ENCODE measurements at places on chromosomes 12 and 14. TPM values are rescaled to one million over a fixed set of nuclear protein-coding genes. Genes with fewer than 3 reads are reported as not detected.

DNA sequence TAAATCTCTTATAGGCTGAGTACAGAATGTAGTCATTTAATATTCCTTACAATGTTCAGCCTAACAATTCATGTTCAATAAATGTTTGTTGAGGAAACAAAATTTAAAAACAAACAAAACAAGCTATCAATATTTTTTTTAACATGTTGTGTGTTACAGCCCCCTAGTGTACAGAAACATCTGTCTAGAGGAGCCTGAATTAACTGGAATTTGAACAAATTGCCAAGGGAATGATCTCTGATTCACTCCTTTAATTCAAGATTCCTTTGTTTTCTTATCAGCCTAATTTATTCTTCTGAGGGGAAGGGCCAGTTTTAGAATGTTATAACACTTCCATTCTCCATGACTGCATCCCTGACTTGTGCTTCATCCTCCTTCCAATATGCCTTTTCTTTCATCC is 127.2 kb downstream of the CMAS start:
- DNase-seq = no peak

LPAR5 gene
- 7.4 TPM for total RNA-seq

DNA sequence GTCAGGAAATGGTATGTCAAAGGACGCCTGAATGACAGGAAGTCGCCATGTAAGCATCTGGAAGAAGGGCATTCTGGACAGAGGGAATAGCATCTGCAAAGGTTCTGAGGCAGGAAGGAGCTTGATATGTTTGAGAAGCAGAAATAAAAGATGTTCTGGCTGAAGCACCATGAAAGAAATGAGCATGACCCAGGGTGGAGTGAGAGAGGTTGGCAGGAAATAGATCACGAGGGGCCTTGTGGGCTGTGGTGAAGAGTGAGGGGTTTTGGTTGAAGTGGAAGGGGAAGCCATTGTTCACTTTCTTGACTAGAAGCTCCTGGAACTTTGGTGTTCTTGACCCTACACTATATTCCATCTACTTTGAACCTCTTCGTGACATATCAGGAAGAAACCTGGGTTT is 99.4 kb upstream of the PARP11 start:
- DNase-seq = no peak

- no peak for DNase-seq
Measured at GRCh38 chr12:102095677-102096263, 24.1 kb downstream of the NUP37 start.

DNA sequence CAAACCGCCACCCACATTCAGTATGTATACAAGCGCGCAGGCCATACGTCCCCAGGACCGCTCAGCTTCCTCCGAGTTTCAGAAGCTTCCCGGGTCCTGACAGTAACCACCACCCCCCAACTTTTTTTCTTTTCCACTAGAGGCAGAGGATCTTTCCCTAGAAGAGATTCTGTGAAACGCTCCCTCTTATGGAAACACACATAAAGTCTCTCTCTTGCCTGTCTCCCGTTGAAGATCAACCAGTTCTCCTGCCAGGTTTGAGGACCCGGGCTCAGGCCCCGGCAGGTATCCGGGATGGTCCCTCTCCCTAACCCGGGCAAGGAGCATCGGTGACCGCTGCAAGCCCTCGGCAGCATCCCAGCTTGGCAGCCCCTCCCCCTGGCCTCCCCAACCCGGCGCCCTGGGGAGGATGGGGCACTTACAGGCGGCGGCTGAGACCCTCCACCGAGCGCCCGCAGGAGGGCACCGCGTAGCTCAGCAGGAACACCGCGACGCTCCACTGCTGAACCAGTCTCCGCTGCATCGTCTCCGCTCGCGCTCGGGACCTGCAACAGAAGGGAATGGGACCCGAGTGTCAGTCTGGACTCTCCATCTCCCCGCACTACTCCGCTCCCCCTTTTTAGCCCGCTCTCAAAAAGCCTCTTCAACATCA is 3.4 kb downstream of the PTHLH start:
- no peak for DNase-seq

- DNase-seq = no peak
Measured at GRCh38 chr12:27824126-27824842, 44.2 kb upstream of the MANSC4 start.

- DNase-seq = no peak
Measured at GRCh38 chr14:93067088-93067487, 48.6 kb downstream of the ITPK1 start.

GRCh38 chr12:26534071-26534470 is 298.9 kb downstream of the ITPR2 start:
- no peak for DNase-seq

DNA sequence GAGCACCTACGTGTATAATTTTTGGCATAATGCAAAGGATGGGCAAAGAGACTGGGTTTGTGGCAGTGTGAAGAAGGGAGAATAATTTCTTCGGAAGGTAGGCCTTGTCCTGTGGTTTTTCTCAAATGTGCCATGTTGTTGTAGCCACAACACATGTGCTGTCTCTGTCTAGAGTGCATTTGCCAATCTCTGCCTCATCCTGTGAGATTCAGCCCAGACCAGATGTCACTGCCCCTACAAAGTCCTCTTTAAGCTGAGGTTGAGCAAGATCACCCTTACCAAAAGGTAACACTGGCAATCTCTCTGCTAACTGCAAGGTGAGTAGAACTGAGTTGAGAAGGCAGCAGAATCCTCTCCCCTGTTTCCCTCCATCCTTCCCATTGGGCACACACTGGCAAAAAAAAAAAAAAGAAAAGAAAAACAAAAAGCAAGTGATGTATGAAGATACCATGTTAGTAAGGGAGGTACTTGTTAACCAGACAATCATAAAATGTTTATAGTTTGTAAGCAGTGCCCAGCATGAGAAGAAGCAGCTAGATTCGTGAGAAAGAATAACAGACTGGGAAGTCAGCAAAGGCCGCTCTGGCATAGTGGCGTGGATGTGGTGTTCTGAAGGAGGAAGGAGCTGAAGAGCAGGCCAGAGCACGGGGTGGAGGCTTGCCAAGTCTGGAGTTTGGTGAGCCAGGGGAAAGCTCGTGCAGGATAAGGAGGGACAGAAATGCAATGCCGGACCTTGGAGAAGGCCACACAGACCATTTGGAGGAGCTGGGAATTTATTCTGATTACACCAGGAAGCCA is 18.9 kb downstream of the DYRK2 start:
- DNase-seq = no peak

- DNase-seq = no peak
Measured at GRCh38 chr12:42732908-42733411, 143.4 kb upstream of the PRICKLE1 start.

GLS2 gene
- 5.2 TPM for total RNA-seq

- no peak for DNase-seq
Measured at GRCh38 chr14:68749487-68750475, 43.1 kb downstream of the ZFP36L1 start.

SLC25A47 gene
- not detected for total RNA-seq
